ENCODE measurements at places on chromosomes 5 and 9. TPM values are rescaled to one million over a fixed set of nuclear protein-coding genes. Genes with fewer than 3 reads are reported as not detected.

NIM1K gene
- polyA plus RNA-seq, result 0.24 TPM

GRCh38 chr9:93586290-93587057 lies 10.1 kb downstream of the PHF2 start:
- H3K27ac ChIP-seq, result peak overlapping the region; percentile 43
- no peaks in the 10 kb centered on the region for H3K27me3 ChIP-seq
- DNase-seq, result no peak
- no peak overlapping the region for H3K4me3 ChIP-seq
- H3K4me1 ChIP-seq, result peaks cover 40% of the 10 kb centered on the region
- no peaks in the 10 kb centered on the region for H3K36me3 ChIP-seq

DNA sequence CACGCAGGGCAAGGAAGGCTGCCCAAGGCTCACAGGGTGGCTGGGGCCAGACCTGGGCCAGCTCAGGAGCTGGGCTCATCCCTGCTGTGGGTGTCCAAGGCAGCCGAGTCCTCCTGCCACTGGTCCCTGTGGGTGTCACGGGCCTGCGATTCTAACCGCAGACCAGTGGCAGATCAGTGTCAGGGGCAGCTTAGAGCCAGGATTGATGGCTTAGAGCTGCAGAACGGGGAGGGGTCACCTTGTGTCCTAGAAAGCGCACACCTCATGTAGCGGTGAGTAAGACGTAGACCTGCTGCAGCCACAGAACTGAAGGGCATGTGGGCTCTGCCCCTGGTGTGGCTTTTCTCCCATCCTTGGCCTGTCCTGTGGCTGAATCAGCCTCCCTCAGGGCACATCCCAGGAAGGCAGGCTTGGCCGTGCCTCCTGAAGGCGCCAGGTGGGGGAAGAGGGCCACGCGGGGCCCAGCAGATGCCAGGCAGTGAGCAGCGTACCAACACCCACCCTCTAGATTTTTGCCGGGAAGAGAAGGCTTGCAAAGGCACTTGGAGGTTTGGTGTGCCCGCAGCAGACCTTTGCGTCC lies 78.3 kb upstream of the FCN2 start:
- peaks cover 31% of the 10 kb centered on the region for H3K36me3 ChIP-seq
- no peak for DNase-seq
- no peaks in the 10 kb centered on the region for H3K27me3 ChIP-seq
- H3K4me3 ChIP-seq, result no peak overlapping the region
- H3K27ac ChIP-seq, result no peak overlapping the region
- H3K4me1 ChIP-seq, result peaks cover 9% of the 10 kb centered on the region

C9orf50 gene
- not detected for polyA plus RNA-seq

PCDHA9 gene
- not detected for polyA plus RNA-seq

CER1 gene
- polyA plus RNA-seq, result not detected

ALDH7A1 gene
- 27.0 TPM for polyA plus RNA-seq

- peaks cover 4% of the 10 kb centered on the region for H3K4me1 ChIP-seq
- no peak overlapping the region for H3K4me3 ChIP-seq
- no peaks in the 10 kb centered on the region for H3K27me3 ChIP-seq
- H3K36me3 ChIP-seq, result no peaks in the 10 kb centered on the region
These were observed 283.6 kb upstream of the NMUR2 start for GRCh38 chr5:152688561-152689249.

EGFL7 gene
- 103 TPM for polyA plus RNA-seq

GRCh38 chr5:32331217-32331934 lies 18.6 kb upstream of the MTMR12 start:
- no peak overlapping the region for H3K27ac ChIP-seq
- no peaks in the 10 kb centered on the region for H3K4me1 ChIP-seq
- no peaks in the 10 kb centered on the region for H3K36me3 ChIP-seq
- no peaks in the 10 kb centered on the region for H3K27me3 ChIP-seq
- H3K4me3 ChIP-seq, result no peak overlapping the region

Measured in heart left ventricle (tissue), 16 donors.